ENCODE measurements at places on chromosomes 13 and 19.

- DNase-seq: no peak
Measured at GRCh38 chr13:42363941-42364612, 92.1 kb downstream of the AKAP11 start.

DNA sequence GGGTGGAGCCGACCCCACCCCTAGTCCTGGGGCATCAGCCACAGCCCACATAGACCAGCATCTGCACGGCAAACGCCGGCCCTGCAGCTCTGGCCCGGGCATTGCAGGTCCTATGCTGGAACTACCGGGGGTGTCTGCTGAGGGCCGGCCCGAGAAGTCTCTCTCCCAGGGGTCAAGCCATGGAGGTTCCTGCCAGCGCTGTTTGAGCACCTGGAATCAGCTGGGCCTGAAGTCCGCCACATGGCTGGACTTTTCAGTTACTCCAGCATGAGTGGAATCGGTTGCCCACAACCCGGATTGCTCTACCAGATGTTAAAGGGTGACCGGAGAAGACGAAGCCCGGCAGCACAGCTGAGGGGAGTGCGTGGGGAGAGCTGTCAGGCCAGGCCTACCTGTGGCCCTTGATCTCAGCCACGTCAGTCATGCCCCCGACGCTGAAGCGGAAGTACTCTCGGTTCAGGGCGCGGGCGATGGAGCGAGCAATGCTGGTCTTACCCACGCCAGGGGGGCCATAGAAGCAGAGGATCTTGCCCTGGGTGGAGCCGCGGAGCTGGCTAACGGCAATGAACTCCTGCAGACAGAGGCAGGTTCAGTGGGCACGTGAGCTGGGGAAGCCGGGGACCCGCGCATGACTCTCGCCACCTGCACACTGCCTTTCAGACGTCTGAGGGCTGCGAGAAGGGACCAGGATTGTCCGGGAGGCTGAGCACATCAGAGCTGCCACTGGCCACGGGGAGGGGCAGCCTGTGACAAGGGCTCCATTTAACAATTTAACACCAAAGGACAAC lies 8.7 kb downstream of the RPL36 start:
- no peak for DNase-seq

- no peak for DNase-seq
Measured at GRCh38 chr19:4586691-4587090, 27.2 kb upstream of the SEMA6B start.

DNA sequence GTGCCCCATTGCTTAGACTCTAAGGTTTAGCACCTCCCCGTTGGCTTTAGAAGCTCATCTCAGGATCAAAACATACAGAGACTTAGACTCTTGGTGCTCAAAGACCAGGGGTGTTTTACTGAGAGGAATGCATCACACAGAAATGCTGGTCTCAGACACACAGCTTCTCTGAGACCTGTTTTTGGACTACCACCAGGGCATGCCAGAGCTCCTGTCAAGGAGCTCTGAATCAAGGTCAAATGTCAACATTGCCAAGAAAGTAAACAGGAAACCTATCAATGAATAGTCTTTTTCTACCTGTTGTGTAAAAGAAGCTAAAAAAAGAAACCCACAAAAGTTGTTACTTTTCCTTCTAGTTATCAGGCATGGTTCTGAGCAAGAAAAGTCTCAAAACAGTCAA lies 149.2 kb downstream of the COL4A1 start:
- no peak for DNase-seq

DNA sequence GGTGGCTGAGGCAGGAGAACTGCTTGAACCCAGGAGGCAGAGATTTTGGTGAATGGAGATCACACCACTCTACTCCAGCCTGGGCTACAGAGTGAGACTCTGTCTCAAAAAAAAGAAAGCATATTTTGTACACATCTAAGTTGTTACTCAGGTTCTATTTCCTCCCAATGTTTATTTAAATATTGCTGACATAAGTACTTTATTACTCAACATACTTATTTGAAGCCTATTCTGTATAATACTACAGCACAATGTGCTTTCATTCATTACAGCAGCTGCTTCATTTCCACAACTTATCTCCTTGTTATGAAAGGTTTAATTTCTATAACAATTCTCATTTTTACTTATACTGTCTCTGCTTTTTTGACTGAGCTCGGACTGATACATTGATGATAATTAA lies 495.7 kb downstream of the SLITRK1 start:
- no peak for DNase-seq

- peak; percentile 85 for DNase-seq
Measured at GRCh38 chr19:44447916-44448674, at the start of gene ZNF229. Gene ZNF229 (minus strand): TSS chr19:44448472. CDS start chr19:44442847, 5,625 bp downstream.

DNA sequence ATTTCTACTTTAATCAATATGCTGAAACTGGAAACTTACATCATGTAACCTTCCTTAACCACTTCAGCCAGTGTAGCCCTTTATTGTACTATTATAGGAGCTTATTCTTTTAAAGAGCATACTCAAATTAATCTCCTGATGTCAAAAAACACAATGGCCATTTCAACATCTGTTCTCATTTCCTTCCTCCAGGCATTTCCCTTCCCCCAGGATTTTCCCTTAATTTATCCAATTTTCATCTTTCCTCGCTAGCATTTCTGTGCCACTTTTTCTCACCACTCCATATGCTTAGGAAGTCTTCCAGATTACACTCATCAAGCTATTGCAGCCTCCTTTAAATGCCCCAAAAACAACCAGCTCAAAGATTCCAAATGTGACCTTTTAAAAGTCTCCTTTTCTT lies 265.0 kb downstream of the PCDH9 start:
- no peak for DNase-seq

DNA sequence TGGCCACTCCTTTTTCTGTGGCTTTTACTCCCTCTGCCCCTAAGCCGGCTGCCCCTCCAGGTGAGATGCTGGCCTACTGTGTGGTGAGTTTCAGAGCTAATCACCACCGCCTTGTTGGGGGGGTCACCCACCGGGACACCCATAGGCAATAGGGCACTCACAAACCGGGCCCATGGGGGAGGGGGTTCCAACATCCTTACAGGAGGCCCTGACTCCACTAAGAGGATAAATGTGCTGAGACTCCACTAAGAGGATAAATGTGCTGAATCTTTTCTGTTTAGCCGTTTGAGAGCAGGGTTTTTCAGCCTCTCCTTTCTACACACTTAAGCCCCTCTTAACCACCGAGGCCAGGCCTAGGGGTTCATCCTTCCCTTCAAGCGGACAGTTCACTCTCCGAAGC lies 73.7 kb downstream of the SLC15A1 start:
- DNase-seq: no peak

DNA sequence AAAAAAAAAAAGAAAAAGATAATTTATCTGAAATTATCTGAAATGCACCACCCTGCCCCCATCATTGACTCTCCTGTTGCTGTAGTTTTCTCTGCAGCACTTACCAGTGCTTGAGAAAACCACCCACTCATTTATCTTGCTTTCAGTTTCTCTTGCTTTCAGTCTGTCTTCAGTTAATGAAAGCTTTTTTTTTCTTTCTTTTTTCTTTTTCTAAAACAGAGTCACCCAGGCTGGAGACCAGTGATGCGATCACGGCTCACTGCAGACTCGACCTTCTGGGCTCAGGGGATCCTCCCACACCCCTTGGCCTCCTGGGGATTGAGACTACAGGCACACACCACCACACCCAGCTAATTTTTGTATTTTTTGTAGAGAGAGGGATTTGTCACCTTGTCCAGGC lies 4.3 kb upstream of the ACP5 start:
- peak; percentile 67 for DNase-seq

DNA sequence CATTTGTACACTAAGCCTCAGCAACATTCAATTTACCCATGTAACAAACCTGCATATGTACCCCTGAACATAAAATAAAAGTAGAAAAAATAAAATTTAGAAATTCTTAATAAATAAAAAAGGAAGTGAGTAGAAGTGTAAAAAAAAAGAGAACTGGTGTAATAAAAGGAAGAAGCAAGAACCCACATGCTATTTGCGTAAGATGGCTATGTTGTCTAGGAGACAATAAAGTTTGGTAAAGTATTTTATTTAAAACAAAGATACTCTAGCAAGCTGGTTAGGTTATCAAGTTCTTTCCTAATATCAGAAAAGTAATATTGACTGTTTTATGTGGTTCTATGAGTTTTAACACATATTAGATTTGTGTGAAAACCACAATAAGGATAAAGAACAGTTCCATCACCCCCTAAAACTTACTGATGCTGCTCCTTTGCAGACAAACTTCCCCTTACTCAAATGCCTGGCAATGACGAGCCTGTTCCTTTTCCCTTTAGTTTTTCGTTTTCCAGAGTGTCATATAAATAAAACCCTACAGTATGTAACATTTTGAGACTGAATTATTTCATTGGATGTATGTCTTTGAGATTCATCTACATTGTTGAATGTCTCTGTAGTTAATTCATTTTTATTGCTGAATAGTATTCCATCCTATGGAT lies 98.9 kb downstream of the TNFSF13B start:
- DNase-seq: no peak

- DNase-seq: no peak
Measured at GRCh38 chr19:30221176-30221575, 151.0 kb upstream of the ZNF536 start.

- DNase-seq: peak; percentile 71
Measured at GRCh38 chr19:38425810-38426466, at the start of gene RASGRP4. Gene RASGRP4 (minus strand): TSS chr19:38426219. CDS start chr19:38426091, 128 bp downstream.

DNA sequence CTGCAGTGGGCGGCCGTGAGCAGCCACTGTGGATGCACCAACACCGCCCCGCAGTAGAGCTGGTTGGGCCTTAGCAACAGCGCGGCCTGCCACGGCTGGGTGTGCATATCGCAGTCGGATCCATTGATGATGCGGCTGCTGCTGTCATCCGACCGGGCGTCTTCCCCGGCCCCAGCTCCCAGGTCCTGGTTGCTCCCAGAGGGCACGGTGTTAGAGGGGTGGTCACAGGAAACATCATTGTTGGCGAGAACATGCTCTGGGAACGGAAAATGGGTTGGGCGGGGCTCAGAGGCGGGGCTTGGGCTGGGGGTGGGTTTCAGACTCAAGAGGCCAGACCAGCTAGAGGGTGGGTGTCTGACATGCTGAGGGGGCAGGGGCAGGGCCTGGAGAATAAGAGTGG lies 3.0 kb downstream of the KLK5 start:
- DNase-seq: no peak

- no peak for DNase-seq
Measured at GRCh38 chr19:18000480-18000914, 7.5 kb upstream of the ARRDC2 start.

DNA sequence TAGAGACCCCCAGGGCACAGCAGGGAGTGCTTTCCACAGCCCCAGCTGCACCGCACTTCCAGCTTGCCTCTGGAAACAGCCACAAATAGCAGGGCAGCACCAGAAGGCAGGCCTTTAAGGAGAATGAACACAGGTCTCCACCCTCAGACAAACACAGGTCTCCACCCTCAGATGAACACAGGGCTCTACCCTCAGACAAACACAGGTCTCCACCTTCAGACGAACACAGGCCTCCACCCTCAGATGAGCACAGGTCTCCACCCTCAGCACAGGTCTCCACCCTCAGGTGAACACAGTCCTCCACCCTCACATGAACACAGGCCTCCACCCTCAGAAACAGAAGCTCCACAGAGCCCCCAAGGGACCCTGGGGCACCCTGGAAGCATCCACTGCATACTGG lies 51.7 kb downstream of the C1QTNF9 start:
- no peak for DNase-seq
